Left cardiac atrium (tissue), 4 donors: ENCODE measurements at places on chromosomes 5 and 9. TPM values are rescaled to one million over a fixed set of nuclear protein-coding genes. Genes with fewer than 3 reads are reported as not detected.

RNF130 gene
- total RNA-seq = 45.6 TPM

PCDHGA1 gene
- 1.4 TPM for total RNA-seq

GPR150 gene
- total RNA-seq = 0.10 TPM

PCDHGC3 gene
- total RNA-seq = 33.7 TPM

PCDHGA10 gene
- 3.3 TPM for total RNA-seq

DNA sequence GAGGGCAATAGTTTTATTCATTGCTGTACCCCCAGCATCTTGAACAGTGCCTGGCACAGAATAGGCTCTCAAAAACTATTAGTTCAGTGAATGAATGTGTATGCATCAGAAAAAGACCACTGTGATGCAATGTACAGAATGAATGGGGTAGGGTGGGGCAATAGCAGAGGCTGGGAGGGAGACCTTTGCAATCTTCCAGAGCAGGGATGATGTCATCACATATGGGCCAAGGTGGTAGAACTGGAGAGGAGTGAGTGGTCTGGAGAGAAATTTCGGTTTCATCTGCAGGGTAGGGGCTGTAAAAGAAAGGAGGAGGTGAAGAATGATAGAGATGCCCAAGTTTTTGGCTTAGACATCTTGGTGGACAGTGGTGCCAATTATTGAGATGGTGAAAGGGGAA lies 23.4 kb upstream of the ARAP3 start:
- no peak for DNase-seq

GRCh38 chr5:170147051-170147752 lies 41.5 kb downstream of the FOXI1 start:
- DNase-seq = no peak

GRCh38 chr5:1004461-1005248 lies 3.9 kb upstream of the NKD2 start:
- peak; percentile 90 for DNase-seq

DNA sequence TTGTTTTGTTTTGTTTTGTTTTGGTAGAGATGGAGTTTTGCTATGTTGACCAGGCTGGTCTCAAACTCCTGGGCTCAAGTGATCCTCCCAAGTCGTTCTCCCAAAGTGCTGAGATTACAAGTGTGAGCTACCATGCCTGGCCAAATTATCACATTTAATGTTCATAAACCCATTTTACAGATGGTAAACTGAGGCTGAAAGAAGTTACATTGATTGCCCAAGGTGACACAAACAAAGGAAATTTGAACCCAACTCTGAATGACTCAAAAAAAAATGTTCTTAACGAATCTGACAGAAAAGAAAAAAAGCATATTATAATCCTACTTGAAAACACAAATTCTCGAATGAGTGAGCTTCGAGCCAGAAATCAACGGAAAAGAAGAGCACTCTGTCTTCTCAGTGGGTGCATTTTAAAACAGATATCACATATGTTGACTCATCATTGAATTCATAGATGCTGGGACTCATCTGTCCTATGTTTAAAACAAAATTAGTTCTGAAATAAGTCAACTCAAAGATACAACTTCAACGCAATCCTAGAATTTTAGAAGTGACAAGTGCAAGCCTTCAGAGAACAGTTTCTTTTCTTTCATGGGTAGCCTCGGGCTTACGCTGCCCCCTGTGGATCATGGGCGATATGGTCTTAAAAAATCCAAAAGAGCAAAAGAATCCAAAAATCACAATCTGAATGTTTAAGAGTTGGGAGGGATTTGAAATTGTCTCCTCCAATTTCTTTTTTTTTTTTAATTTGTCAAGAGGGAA lies 28.4 kb downstream of the TIMD4 start:
- DNase-seq = no peak

DNA sequence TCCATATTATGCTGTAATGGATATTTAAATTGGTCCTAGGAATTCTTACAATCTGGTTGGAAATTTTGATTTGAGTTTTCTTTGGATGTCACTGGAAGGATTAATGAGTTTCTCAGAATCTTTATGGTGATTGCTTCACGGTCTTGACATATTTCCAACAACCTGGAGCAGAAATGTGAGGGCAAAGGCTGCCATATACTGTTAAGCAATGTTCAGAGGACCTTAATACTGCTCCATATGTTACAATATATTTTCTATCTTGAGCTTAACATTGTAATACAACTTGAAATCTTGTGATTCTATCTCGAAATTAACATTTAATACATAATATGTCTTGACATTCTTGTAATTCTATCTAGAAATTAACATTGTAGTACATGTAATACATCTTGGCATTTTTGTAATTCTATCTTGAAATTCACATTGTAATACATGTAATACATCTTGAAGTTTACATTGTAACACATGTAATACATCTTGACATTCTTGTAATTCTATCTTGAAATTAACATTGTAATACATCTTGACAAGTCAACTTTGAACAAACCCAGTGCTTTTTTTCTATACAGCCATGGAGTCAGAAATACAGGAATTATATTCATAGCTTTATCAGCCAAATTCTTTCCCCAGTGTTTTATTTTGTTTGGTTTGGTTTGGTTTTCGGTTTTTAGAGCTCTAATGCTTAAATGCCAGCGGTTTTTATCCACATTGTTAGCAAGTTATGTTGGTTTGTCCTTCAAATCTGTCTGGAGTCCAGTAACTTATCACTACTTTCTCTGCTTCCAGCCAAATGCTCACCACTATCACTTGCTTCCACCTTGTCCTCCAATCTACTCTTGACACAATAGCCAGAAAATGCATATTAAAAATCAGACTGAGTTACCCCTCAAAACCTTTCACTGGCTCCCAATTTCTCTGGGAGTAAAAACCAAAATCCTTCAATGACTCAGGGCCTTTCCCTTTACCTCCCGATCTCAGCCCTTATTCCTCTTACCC lies 3.0 kb upstream of the TUT7 start:
- DNase-seq = no peak

DNA sequence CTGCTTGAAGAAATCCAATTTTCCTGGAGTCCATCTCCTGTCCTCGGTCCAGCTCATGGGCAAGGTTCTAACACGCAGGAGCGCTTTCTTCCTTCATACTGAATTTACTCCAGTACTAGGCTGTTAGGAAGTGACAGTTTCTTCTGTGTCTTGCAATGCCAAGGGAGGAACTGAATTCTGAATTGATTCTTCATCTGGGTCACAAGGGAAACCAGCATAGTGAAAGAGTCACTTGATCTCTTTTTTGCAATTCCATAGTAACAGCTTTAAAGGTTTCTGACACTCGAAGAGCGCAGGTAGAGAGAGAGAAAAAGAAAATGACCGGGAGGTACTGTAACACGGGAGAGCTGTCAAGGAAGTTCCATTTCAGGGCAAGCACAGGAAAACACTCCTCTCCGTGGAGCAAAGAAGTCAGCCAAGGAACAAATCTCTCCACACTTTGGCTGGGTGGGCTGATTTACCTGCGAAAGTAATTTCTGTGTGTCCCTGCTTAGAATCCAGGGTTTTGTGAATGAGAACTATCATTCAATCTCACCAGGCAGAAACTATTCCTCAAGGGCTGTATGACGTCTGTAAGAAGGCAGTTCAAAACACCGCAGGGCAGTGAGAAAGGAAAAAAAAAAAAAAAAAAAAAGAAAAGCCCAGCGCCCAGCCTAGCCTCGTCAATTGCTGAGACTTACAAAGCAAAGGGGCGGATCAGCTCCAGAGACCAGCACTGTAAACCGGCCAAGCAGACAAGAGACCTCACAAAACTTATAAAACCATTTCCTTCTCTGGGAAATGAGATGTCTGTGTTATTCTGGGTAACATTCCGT lies 617.8 kb downstream of the PDE4D start:
- DNase-seq = peak; percentile 56

DNA sequence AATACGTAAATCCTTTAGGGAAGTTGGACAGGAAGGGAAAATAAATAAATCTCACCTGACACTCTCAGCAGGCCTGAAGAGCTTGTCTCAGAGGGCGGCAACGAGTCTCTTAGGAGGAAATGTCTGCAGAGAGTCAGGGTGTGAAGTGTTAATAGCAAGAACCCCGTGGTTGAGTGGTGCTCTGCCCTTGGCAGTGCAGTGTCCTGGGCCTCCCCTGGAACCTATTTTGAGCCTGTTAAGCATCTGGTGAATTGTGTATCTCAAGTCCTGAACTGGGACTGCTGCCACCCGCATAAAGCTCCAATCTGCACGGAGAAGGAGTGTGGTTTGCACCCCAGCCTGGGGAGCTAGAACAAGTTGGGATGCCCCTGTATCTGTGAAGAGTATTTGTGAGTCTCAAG lies 211.8 kb downstream of the GOLPH3 start:
- DNase-seq = peak; percentile 31

DNA sequence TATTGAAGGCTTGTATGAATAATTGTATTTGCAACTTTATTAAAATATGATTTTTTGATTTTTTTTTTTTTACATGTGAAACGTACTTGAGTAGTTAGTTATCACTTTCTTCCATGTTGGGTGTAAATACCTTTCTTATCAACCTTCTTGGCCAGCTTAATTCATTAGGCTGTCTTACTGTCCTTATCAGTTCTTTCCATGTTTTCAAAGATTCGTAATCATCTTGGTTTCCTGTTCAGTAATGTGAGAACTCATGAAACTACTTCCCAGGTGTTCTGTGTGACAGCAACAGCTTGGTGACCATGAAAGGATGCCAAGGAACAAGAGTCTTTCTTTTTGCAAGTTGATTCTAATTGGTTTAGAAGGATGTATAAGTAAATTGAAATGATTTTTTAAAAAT lies 100.0 kb downstream of the ADGRV1 start:
- no peak for DNase-seq

DNA sequence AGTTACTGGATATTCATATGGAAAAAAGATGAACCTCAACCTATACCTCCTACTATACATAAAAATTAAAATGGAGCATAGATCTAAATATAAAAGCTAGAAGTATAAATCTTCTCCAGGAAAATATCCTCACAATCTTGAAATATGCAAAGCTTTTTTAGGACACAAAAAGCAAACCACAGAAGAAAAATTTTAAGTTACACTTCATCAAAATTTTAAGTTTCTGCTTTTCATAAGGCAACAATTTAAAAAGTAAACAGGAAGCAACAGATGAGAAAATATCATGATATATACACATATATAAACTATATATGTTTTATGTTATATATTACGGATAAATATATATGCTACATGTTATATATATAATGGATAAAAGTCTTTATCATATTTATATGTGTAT lies 157.5 kb downstream of the ADAMTS6 start:
- no peak for DNase-seq

- DNase-seq = no peak
Observed at GRCh38 chr9:101569741-101570501, 24.8 kb downstream of the PPP3R2 start.

- DNase-seq = no peak
Observed at GRCh38 chr5:86546582-86546981, 71.2 kb upstream of the COX7C start.

DNA sequence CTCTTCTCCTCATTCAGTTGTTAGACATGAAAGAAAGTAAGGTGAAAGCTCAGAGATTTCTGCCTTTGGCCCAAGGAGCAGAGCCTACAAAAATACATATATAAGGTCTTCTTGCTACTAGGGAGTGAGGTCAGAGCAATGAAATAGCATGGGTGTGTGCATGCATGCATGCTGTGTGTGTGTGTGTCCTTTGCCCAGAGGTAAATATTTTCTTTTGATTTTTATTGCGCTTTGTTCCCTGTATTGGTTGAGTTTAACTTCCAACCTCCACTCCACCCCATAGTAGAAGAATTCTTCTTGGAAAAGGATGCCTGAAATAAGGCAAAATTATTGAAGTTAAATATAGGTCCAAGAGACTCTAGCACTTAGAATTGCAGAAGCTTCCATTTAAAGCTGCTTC lies 248.0 kb upstream of the PTGER4 start:
- DNase-seq = no peak

- DNase-seq = peak; percentile 46
Observed at GRCh38 chr9:5186416-5187169, 1.2 kb upstream of the INSL6 start.

DNA sequence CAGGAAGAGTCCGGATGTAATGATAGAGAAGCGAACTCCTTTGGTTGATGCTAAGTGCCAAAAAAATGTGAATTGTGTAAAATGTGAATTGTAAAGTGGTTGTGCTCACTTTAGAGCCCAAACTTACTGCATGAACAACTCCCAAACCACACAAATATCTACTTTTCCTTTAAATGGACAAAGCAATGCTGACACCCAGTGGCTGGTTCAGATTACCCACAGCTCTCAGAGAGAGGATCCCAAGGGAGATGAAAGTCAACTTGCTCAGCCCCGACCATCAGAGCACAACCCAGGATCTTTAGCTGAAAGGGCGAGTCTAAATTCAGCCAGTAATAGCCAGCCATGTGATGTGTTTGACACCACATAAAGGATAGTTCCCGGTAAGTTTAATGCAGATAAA lies 133.7 kb downstream of the NMUR2 start:
- no peak for DNase-seq

GRCh38 chr9:122948313-122948712 lies 7.5 kb downstream of the RABGAP1 start:
- DNase-seq = no peak

GRCh38 chr9:928363-929042 lies 48.0 kb upstream of the DMRT3 start:
- no peak for DNase-seq

GRCh38 chr9:18786196-18786595 lies 246.8 kb downstream of the SAXO1 start:
- DNase-seq = no peak

GRCh38 chr5:42499016-42499415 lies 75.8 kb downstream of the GHR start:
- DNase-seq = no peak

DNA sequence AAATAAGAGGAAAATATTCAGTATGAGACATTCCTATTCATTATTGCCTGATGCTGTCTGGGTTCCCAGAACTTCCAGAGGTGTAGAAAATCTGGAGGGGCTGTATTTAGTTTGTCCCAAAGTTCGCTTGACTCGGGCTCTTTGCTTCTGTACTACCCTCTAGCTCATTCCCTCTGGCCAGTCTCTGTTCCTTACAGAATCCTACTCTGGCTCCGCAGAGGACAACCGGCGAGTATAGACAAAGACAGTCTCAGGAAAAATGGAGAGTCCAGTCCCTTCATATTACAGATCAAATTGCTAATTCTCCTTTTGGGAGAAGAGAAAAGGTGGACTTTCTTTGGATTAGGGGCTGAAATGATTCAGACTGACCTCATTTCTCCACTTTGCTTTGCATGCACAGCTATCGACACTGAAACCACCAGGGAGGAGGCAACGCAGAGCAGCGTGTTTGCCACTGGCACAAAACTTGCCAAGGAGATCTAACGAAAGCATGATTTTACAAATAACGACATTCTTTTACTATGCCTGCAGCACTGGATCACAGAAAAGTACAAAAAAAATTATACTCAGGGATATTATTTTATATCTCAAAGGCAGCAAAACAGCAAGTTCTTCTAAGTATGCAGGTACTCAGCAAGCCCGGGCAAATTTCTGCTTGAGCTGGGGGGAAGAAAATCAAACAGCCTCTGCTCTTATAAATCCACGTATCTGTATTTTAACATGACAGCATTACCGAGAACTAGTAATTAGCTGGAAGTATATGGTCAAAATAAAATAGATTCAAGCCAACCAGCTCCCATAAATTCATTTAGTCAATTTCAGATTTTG lies 279.7 kb downstream of the NPR3 start:
- DNase-seq = no peak

GRCh38 chr9:37156781-37157356 lies 36.5 kb downstream of the ZCCHC7 start:
- DNase-seq = no peak
